Choroid plexus epithelial cell (primary cell): ENCODE measurements at places on chromosomes 7 and 10.

DNA sequence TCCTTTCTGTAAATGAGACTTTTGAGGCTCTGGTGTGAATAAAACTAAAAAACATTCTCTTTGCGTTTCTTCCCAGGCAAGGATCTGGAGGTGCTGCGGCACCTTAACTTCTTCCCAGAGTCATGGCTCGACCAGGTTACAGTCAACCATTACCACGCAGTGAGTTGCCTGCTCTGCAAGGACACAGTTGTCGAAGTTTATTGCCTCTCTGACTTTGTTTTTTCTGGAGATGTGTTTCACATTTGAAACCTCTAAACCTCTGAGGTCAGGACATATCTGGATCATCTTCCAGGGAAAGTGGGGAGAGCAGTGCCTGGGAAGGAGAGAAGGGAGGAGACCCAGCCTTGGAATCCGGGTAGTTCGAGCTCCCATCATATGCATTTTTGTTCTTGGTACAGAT lies 43.4 kb upstream of the PLEKHA1 start:
- no peak for DNase-seq

- DNase-seq = no peak
Observed at GRCh38 chr10:46542567-46543465, 13.6 kb downstream of the GPRIN2 start.

GRCh38 chr7:13044309-13044708 lies 356.9 kb downstream of the ARL4A start:
- no peak for DNase-seq

GRCh38 chr7:141053626-141054025 lies 20.2 kb upstream of the TMEM178B start:
- DNase-seq = no peak

- DNase-seq = no peak
Observed at GRCh38 chr7:124202546-124202945, 169.7 kb upstream of the TMEM229A start.
